ENCODE measurements at places on chromosomes 12 and 14.

GRCh38 chr14:54127526-54127925, 170.9 kb upstream of the BMP4 start:
- no peak for DNase-seq

GRCh38 chr12:6225630-6226001, 25.4 kb downstream of the CD9 start:
- no peak for DNase-seq

DNA sequence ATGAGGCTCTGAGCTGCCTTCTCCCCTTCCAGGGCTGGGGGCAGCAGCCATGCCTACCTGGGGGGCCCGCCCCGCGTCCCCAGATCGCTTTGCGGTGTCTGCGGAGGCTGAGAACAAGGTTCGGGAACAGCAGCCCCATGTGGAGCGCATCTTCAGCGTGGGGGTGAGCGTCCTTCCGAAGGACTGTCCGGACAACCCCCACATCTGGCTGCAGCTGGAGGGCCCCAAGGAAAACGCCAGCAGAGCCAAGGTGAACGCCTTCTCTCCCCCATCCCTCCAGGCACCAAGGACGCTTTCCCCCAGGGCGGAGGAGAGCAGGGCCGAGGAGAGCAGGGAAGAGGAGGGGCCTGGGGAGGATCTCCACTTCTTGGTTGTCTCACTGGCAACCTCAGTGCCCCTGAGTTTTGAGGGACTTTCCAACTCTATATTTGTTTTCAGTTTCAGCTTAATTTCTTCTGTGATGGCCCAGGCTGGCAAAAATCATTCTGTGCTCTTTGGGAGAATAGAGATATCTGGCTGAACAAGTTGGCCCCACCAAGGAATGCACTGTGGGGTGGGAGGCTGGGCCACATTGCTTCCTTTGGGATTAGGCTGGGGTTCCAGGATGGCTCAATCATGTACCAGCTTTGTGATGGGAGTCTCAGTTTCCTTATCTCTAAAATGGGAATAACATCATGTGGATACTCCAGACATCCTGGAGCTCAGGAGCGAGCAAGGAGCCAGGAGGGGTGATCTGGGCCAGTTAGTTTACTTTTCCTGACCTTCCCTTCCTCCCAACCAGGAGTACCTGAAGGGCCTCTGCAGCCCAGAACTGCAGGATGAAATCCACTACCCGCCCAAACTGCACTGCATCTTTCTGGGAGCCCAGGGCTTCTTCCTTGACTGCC, 1.2 kb downstream of the KHNYN start:
- peak; percentile 46 for DNase-seq

GRCh38 chr12:53530061-53530460, 22.8 kb upstream of the NPFF start:
- DNase-seq: no peak

GRCh38 chr12:97151481-97151880, 244.4 kb downstream of the NEDD1 start:
- no peak for DNase-seq

DNA sequence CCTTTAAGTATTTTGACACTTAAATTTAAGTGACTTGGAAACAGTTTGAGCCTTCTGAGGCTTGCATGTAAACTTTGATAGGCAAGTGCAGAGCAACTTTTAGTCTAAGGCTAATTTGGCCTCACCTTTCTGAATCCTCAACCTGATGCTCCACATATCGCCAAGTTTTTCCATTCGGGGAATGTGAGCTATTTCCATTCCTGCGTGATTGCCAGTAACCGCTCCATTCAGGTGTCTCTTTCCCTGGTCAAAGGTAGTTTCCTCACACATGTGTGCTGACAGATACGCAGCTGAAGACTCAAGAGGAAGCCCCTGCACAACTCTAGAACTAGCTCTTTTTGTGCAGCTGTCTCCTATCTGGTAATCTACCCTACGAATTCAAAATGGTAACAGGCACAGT, 25.4 kb upstream of the FUT8 start:
- no peak for DNase-seq

DNA sequence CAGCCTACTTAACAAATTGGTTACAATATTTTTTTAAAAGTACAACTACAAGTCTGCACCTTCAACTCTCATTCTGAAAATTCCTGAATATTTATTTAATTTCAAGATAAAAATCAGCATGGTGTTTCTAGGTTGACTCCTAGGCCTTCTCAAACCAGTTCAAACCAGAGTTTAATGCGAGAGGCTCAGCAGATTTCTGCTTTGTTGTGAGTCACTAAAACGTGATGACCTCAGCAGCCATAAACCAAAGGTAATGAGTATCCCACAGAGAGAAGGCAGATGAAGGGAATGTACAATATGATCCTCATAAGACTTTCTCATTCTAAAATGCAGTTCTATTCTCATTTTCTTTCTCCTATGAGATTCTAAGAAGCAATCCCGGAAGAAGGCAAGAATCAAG, 1.5 kb downstream of the PRDM4 start:
- peak; percentile 88 for DNase-seq

DNA sequence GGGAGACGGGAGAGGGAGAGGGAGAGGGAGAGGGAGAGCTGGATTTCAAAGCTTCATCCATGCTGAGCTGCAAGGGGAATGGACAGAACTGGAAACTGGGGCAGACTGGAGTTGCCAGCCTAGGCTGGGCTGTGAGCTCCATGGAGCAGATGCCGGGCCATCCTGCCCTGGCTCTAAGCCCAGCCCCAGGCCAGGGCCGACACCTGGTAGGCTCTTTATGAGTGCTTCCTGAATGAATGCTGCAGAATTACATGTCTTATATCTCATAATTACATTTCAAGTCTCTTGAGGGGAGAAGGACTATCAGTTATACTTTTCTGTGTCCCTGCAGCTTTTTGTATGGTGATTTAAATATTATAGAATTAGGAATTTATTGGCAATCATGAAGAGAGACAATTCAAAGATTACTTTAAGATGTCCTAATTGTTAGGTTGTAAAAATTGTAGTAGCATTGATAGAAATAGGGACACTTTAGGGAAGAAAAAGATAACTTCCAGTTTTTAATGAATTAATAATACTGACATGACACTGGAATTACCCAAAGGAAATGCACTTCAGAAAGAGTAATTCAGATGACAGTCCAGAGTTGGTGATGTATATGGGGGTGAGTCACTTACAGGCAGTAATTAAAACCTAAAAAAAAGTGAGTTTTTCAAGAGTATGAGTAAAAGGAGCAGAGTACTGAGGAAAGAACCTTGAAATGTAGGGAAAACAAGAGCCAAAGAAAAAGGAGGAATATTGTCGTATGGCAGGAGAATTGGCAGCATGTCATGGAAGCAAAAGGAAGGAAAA, 29.0 kb downstream of the SCYL2 start:
- no peak for DNase-seq

DNA sequence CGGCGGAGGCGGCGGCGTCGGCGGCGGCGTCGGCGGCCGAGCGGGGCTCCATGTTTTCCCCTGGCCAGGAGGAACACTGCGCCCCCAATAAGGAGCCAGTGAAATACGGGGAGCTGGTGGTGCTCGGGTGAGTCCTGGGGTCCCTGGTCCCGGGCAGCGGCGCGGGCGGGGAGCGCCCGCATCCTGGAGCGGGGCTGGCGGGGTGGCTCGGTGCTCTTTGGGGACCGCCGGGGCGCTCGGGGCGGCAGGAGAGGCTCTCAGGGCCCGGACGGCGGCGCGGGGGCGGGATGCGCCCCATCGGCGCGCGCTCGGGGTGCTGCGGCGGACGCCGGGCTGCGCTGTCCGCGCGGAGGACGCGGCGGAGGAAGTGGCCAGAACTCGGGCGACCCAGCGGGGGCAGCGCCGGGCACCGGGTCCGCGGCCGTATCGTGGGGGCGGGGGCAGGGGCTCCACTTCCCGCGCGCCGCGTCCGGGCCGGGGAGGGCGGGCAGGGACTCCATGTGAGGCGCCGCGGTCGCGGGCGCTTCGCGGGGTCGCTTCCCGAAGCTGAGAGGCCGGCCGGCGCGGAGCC, 485 bp downstream of the PELI2 start:
- no peak for DNase-seq

GRCh38 chr12:51429700-51430099, 5.1 kb downstream of the SLC4A8 start:
- no peak for DNase-seq

DNA sequence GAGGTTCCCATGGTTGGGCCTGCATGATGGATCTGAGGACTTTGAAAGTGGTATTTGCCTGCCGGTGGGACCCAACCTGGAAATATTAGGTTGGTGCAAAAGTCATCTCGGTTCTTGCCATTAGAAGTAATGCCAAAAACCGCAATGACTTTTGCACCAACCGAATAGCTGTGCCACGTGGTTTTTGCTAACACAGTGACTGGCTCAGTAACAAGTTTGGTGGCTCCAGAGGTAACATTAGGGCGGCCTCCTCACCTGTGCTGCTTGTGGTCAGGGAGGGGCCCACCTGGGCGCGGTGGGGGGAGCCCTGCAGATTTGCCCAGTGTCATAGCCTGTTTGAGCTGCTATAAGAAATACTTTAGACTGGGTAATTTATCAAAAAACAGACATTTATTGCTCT, 1.8 kb downstream of the BDKRB2 start:
- peak; percentile 17 for DNase-seq

- no peak for DNase-seq
Measured at GRCh38 chr12:19665121-19665900, 226.0 kb downstream of the AEBP2 start.

DNA sequence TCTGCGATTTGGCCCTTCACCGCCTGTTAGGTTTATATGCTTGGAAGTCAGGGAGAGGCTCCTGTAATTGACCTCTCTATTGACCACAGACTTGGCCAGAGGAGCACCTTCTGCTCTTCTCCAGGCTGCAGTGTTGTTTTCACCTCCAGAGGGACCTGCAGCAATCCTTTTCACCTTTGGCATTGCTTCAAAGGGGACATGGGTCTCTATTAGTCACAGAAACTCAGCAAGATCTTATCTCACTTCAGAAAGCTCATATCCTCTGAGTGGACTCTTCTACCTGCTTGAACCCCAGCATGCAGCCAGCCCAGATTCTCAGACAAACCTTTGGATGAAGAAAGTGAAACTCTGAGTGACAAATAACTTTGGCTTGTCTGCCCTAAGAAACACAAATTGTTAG, 339.3 kb downstream of the NRXN3 start:
- DNase-seq: no peak

DNA sequence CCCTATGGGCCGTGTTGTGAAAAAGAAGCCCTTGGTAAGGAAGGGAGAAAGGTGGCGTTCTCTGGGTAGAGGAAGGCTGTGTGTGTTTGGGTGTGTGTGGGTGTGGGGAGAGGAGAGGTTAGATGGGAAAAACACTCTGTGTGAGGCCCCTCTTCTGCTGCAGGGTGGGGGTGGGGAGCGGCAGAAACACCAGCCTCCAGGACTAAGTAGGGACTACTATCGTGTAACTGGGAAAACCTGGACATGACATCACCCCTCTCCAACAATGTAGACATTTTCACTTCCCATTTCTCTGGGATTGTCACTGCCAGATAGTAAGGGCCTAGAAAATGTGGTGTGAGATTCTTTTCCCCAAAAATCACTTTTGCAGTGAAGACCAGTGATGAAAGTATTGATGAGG, 205.0 kb downstream of the NTF3 start:
- DNase-seq: no peak

DNA sequence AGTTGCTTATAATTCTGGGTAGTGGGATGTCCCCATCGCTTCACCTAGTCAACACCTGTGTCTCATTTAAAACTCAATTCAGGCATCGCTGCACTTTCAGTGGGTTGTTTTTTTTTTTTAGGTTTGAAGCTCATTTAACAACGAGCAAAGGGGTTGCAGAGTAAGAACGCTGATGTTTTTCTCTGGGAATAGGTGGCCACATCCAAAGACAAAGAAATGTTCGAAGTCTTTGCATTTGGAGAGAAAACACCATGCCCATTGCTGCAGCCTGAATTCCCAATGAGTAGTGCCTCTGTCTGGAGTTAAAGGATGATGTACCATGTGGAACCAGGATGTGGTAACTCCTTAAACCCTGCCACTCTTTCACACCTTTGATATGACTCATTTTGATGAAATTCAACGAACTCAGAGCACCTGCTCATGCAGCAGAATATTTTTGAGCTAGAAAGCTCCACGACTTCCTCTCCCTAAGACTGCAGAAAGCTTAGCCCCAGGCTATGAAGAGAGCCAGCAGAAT, 35.1 kb upstream of the BATF start:
- DNase-seq: peak; percentile 9

DNA sequence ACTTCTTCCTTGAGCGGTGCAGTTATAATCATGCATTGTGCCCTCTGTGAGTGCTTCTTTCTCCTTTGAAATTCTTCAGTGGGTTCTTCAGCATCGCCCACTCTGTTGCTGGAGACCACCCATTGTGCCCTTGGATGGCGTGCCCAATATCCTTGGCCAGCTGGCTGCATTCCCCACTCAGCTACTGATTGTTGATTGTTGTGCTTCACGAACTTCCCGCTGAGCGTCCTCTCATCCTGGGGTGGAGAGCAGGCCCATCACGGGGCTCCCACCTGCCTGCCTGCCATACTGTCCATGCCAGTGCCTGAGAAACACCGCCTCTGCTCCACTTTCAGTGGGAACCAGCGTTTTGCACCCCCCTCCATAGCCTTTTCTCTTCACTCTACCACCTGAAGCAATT, 8.6 kb upstream of the SSTR1 start:
- DNase-seq: no peak

- no peak for DNase-seq
Measured at GRCh38 chr14:102196039-102196901, 56.6 kb downstream of the WDR20 start.

GRCh38 chr12:131409211-131409610, 301.7 kb upstream of the SFSWAP start:
- no peak for DNase-seq

DNA sequence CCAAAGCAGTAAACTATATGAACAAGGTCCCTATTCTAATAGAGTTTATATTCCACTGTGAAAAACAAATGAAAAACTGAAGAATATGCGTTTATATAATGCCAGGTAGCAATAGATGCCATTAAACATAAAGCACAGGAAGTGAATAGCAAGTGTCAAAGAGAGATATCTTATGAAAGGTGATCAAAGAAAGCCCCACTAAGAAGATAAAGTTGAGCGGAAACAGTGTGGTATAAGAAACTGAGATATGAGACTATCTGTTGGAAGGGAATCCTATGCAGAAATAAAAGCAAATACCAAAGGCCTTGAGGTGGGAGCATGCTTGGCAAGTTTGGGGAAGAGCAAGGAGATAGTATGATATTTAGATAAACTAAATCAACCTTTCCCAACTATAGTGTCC, 123.1 kb upstream of the FAR2 start:
- DNase-seq: no peak

- DNase-seq: peak; percentile 14
Measured at GRCh38 chr12:108237272-108237671, 101.8 kb downstream of the CMKLR1 start.

- no peak for DNase-seq
Measured at GRCh38 chr12:573232-573631, 90.0 kb downstream of the NINJ2 start.

DNA sequence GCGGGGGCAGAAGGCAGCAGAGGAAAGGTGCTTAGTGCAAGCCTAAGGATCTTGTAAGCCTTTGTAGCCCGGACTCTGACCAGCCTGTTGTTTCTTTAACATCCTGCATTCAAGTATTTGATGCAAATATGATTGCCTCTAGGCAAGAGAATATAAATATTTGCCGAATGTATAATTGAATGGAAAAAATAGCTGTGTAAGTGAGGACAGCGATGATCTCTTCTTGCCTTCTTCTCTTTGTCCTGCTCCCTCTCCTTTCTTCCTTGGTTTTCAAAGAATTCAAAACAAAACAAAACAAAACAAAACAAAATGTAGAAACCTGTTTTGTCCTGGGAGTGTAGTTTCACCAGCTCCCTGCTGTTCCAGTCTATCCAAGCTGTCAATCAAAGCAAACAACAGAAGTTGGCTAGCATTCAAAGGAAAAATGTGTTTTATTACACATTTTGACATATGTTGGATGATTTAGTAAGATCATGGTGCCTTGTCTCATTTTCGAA, 74.9 kb upstream of the CPM start:
- DNase-seq: no peak
